ENCODE measurements at places on chromosomes 5 and 9.

DNA sequence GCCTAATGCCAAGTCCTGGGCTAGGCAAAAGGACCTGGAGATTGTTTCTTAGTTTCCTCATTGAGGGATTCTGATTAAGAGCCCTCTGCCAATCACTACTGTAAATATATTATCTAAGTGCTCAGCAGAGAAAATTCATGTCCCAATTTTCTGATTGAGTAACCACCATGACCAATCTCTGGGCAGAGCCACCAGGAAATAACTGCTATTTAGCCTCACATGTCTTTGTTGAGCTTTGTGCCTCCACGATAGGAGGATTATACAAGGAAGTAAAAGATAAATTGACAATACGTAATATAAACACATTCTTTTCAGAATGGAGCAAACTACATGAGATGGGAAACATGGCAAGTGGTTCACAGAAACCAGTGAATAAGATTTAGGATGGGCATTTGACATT is 396.1 kb upstream of the PAPPA start:
- DNase-seq = no peak

DNA sequence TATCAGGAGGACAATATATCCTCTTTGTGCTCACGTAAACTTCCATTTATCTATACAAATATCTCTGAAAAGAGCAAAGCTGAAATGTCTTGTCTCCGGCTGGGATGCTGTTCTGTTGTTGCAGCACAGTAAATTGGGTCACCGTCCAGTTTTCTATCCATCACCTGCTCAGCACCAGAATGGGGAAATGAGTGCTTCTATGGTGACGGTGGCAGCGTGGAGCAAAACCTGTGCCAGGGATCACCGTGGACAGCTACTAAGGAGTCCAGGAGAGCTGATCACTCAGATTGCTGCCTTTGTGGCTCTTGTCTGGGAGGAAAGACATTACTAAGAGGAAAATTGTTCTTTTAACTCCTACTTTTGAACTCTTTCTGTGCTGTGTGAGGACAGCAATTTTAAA is 531.6 kb downstream of the PSAT1 start:
- DNase-seq = no peak

DNA sequence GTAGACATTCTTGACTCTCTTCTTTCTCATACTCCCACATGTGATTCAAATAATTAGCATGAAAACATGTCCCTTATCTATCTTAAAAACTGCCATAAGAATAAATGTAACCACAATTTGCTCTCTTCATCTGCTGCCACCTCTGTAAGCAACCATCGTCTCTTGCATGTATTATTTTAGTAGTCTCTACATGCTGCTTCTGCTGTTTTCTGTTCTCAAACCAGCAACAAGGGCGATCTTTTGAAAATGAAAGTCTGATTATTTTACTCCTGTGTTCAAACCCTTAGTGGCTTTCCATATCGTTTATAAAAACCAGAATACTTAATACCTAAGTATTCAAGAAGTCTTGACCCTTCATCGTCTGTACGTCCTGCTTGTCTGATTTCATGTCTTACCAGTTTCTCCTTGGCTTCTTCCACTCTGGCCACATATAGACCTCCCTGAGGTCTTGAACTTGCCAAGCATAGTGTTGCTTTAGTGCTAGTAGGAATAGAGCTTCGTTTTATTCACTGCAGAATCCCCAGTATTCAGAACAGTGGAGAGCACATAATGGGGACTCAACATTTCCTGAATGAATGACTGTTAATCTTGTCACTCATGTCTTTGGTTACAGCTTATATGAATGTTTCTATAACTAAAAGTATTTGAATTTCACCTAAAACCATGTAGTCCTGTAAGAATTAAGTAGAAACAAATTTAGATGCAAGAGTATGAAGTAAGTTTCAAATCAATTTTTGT is 10.6 kb downstream of the CDC42SE2 start:
- no peak for DNase-seq

DNA sequence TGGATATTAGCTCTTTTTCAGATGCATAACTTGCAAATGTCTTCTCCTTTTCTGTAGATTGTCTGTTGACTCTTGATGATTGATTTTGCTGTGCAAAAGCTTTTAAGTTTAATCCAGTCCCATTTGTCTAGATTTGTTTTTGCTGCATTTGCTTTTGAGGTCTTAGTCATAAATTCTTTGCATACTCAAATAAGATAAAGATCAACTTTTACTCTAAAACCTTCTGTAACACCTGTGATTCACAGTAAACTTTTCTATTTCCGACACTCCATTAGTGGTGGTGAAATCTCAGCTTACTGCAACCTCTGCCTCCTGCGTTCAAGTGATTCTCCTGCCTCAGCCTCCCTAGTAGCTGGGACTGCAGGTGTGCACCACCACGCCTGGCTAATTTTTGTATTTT is 239.0 kb upstream of the ST8SIA4 start:
- no peak for DNase-seq

- DNase-seq = no peak
These were observed 13.5 kb downstream of the B4GALT1 start for GRCh38 chr9:33153666-33154065.

DNA sequence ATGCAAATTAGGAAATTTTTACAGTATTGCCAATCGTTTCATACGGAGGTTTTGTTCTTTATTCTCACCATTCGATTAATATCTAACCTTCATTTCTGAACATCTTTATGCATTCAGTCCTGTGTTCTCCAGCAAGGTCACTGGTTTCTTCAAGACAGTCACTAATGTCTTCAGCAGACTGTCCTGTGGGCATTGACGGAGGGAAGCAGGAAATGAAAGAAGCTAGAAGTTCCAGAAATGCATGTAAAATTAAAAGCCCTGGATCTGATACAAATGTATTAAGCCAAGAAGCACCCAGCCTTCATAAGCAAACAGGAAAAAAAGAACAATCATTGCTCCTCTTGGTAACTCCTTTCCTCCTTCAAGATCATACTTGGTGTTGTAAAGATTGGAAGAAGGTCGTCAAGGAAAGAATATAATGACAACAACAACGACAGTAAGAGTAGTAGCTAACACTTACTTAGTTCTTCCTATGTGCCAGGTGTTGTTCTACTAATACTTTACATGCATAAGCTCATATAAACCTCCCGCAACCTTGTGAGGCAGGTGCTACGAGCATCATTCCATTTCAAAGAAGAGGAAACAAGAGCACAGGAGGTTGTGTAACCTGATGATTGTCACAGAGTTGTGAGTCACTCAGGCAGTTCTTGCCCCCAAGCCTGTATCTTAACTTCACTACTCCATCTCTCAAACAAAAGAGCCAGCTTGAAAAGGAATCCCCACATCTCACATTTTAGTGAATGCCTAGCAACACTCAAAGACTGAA is 59.9 kb upstream of the CER1 start:
- DNase-seq = no peak

GRCh38 chr5:10719965-10720364 is 41.1 kb downstream of the DAP start:
- no peak for DNase-seq

- DNase-seq = no peak
These were observed 142.2 kb downstream of the MED27 start for GRCh38 chr9:131937451-131937850.

- no peak for DNase-seq
These were observed 132.7 kb downstream of the PAPPA start for GRCh38 chr9:116286297-116286696.

Data from activated T-cell treated with anti-CD3 and anti-CD28 coated beads for 1 hour (primary cell).